Heart right ventricle (tissue), 16 donors: ENCODE measurements at places on chromosomes 3 and 15. TPM values are rescaled to one million over a fixed set of nuclear protein-coding genes. Genes with fewer than 3 reads are reported as not detected.

GRCh38 chr15:34810443-34811129 lies 15.2 kb upstream of the ACTC1 start:
- DNase-seq: no peak

DNA sequence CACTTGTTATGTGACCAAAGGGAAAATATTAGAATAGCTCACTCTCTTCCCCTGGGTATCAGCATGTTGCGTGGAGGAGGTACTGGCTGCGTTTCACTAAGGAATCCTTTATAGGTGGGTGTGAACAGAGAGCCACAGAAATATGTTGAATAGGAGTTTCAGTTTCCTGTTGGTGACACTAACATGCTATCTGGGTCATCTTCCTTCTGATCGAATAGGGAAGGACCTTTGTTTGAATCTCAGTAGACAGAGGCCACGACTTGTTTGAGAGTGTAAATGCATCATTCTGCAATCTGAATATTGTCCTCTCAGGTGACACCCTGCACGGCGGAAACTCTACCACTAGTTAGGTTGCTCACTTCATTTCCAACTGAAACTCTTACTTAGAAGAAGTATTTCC lies 157.9 kb upstream of the SLC2A2 start:
- DNase-seq: no peak

Gene GTF2A2
- 56.9 TPM for polyA plus RNA-seq

GRCh38 chr3:100400780-100401673 lies at the start of the genes LNP1 and TOMM70:
Gene LNP1 (plus strand): TSS chr3:100401539. CDS start chr3:100429730, 28,191 bp downstream.
Gene TOMM70 (minus strand): TSS chr3:100401089. CDS start chr3:100400949, 140 bp downstream.
- DNase-seq: peak; percentile 96

Gene ISL2
- not detected for polyA plus RNA-seq

- DNase-seq: no peak
These were observed 49.6 kb downstream of the SCN5A start for GRCh38 chr3:38599886-38600285.

GRCh38 chr3:37580237-37580636 lies 281.4 kb upstream of the CTDSPL start:
- no peak for DNase-seq
